ENCODE measurements at places on chromosomes 13 and 19.

GRCh38 chr19:33175886-33176669, 18.1 kb upstream of the LRP3 start:
- peak overlapping the region; percentile 89 for H3K4me3 ChIP-seq
- peak overlapping the region; percentile 85 for H3K27ac ChIP-seq
- peaks cover 25% of the 10 kb centered on the region for H3K4me1 ChIP-seq
- DNase-seq = peak; percentile 89
- H3K36me3 ChIP-seq = no peaks in the 10 kb centered on the region
- H3K27me3 ChIP-seq = no peaks in the 10 kb centered on the region

GRCh38 chr13:85582890-85583289, 216.3 kb downstream of the SLITRK6 start:
- DNase-seq = no peak
- no peak overlapping the region for H3K27ac ChIP-seq
- H3K27me3 ChIP-seq = no peaks in the 10 kb centered on the region

GRCh38 chr13:74438901-74439300, 304.7 kb upstream of the KLF12 start:
- no peak overlapping the region for H3K27ac ChIP-seq
- H3K27me3 ChIP-seq = no peaks in the 10 kb centered on the region
- H3K36me3 ChIP-seq = no peaks in the 10 kb centered on the region
- no peak overlapping the region for H3K4me3 ChIP-seq

- H3K4me1 ChIP-seq = peaks cover 7% of the 10 kb centered on the region
- no peak overlapping the region for H3K27ac ChIP-seq
- peak overlapping the region; percentile 31 for H3K4me3 ChIP-seq
Observed at GRCh38 chr13:31722673-31723072, 16.7 kb upstream of the RXFP2 start.

- H3K36me3 ChIP-seq = no peaks in the 10 kb centered on the region
- peaks cover 30% of the 10 kb centered on the region for H3K27me3 ChIP-seq
- no peaks in the 10 kb centered on the region for H3K4me1 ChIP-seq
- no peak for DNase-seq
- no peak overlapping the region for H3K4me3 ChIP-seq
Observed at GRCh38 chr13:111037927-111038326, 77.2 kb upstream of the ARHGEF7 start.
